ENCODE measurements at places on chromosomes 12 and 14.
A peak's percentile ranks its signal among the peaks of the same experiment; 100 is the strongest.

GRCh38 chr14:92704821-92705220, 43.6 kb downstream of the LGMN start:
- no peak for DNase-seq

DNA sequence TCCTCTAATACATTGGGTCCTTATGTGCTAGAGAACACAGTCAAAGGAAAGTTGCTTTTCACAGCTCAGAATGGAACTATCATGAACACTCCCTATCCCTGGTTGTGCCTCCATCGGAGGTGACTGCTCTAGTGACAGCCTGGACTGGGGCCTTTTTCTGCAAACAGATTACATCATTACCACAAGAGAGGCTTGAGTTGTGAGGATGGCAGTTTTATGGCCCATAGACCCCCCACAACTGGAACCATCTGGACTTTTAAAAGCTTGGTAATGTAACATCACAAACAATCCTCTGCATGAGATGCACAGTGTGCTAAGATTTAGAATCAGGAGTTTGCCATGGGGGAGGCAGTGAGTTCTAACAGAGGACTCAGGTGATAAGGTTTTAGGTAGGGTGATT, 46.6 kb upstream of the WSCD2 start:
- no peak for DNase-seq

- DNase-seq: no peak
Observed at GRCh38 chr12:32334371-32334777, 65.0 kb upstream of the FGD4 start.

DNA sequence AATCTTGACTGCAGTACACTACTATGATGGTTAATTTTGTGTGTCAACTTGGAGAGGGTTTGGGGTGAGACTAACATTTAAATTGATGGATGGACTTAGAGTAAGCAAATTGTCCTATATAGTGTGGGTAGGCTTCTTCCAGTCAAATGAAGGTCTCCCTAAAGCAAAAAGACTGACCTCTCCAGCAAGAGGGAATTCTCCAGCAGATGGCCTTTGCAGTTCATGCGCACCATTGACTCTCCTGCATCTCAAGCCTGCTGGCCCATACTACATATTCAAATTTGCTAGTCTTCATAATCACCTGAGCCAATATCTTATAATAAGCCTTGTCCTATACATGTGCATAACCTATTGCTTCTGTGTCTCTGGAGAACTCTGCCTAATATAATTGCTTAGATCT, 260.2 kb downstream of the RERGL start:
- DNase-seq: no peak

GRCh38 chr12:77572371-77572770, 258.3 kb upstream of the NAV3 start:
- DNase-seq: no peak

DNA sequence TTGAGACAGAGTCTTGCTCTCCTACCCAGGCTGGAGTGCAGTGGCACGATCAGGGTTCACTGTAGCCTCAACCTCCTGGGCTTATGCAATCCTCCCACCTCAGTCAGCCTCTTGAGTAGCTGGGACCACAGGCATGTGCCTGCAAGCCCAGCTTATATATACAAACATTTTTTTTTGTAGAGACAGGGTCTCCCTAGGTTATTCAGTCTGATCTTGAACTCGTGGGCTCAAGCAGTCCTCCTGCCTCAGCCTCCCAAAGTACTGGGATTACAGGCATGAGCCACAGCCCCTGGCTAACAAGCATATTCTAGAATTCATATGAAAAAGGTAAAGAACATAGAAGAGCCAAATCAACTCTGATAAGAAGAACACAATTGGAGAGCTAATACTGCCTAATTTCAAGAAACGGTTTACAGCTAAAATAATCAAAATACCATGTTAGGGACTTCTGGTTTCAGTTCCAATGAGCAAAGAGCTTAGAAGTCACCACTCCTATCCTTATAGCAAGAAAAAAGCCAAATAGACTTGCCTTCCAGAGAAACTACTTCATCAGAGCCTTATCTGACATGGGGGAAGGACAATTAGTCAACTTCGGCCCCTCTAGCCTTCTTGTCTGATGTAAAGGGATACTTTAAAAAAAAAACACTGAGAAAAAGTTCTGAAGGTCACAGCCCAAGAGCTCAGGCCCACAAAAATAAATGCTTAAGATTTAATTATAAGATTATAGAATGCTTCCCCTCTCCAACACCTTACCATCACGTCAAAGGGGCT, 37.6 kb downstream of the TMEM116 start:
- DNase-seq: peak; percentile 17

GRCh38 chr14:81831128-81831820, 297.6 kb upstream of the SEL1L start:
- DNase-seq: peak; percentile 25

DNA sequence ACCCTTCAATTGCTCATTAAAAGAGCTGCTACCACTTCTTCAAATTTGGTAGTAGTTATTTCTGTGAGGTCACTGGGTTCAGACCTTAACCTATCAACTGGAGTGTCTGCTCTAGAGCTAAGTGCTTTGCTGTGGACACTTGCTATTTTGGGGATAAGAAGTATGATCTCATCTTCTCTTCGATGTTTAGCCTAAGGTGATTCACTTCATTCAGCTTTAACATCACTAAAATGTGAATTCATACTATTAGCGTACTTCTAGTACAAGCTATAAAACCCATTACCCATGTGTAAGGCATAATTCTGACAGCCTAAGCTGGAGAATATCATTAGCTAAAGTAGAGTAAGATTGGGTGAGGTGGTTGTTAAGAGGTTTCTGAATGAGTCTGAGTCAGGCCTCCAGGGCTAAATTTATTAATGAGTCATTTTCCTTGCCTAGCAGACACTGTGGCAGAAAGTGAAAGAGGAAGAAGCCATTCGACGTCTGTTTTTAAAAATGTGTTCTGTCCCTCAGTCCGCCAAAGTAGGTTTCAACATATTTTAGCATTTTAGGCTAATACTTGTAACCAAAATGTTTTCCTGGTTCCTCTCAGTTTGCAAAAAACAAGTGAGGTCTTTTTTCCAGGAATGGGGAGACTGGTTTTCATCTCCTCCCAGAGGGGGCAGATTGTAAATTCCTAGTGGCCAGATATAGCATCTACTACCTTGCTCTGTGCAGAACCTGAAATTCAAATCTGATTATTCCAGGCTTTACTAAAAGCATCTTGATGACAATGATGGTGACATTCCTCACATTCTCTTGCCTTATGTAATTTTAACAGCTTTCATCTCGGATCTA, 103.6 kb downstream of the SSPN start:
- DNase-seq: peak; percentile 69

DNA sequence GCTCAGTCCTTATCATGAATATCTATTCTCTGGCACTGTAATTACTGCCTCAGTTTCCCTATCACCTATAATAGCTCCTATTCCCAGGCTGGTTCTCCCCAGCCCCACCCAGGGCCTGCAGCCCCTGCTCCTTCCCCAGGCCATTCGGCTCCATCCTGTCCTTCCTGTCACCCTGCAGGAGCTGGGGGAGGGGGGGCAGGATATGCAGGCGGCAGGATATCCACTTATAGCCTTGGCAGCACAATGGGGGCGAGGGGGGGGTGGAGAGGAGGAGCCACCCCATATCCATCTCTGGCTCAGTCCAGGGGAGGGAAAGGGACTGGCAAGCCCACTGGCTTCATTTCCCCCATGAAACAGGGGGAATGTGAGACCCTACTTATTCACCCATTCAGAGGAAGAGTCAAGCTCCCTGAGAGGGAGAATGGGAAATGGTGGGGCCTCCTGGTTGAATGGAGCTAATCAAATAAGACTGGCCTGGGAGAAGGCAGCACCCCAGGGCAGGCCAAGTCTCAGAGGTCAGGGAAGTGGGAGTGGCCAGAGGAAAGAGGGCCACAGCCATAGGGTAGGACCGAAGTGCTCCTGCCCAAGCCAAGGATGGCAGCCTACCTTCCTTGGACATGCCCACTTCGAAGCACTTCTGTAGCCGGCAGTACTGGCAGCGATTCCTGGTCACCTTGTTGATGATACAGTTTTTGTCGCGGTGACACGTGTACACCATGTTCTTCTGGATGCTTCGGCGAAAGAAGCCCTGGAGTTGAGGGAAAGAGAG, 7.8 kb upstream of the ITGB7 start:
- DNase-seq: no peak

- DNase-seq: no peak
Observed at GRCh38 chr14:34374998-34375740, 86.9 kb downstream of the SPTSSA start.

DNA sequence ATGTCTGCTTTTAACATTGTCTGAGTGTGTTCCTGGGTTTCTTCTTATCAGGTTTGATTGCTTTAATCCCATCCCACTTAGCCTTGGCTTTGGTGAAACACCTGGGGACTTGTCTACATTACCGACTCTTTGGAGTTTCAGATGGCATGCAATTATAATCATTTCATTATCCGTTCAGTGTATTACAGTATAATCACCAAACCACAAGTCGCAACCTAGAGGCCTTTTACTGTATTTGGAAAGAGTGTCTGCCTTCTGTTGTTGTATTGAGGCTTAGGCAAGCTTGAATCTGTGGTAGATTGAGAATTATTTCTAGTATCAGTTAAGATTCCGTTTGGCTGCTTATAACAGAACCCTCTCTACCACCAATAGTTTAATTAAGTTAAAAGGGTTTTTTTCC, 103.9 kb downstream of the TGFB3 start:
- DNase-seq: no peak

DNA sequence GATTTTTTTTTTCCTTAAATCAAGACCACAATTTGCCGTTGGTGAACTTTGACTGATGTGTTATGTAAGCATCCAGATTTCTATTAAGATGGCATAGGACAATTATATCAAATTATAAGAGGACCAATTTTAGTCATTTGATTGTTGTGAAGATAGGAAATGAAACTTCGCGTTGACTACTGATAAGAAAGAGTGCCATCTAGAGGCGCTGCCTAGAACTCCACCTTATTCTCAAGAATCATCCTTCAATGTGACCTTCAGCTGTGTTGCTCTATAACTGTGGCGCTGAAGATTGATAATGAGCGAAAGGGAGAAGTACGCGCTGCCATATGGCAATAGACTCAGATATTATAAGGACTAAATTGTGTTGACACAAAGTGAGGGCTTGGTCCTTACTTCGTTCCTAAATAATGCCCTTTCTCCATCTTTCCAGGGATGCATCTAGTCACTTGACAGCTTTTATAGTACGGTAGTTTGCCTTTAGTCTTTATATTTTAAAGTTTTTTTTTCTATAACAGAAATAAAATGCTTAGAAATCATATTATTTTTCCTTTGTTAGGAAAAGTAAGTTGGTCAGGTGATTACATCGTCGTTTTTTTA, 350.8 kb upstream of the STXBP6 start:
- DNase-seq: peak; percentile 58

- DNase-seq: no peak
Observed at GRCh38 chr14:24246765-24247212, 4.4 kb upstream of the TINF2 start.

DNA sequence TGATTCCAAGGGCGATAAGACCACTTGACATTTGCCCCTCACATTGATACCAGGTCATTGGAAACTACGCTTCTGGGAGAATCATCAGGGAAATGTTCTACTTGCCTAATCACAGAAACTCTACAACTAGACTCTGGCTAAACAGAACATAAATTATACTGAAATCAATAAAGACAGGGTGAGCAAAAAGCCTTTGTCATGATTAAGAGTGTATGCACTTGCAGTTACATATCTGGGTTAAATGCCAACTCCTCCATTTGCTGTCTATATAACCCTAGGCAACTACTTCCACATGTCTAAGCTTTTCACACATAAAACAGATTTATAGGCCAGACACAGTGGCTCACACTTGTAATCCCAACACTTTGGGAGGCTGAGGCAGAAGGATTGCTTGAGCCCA, 125.7 kb downstream of the PHLDA1 start:
- no peak for DNase-seq
